ENCODE measurements at places on chromosomes 12 and 14.

GRCh38 chr12:120489018-120489417, 6.9 kb upstream of the DYNLL1 start:
- no peak for DNase-seq

DNA sequence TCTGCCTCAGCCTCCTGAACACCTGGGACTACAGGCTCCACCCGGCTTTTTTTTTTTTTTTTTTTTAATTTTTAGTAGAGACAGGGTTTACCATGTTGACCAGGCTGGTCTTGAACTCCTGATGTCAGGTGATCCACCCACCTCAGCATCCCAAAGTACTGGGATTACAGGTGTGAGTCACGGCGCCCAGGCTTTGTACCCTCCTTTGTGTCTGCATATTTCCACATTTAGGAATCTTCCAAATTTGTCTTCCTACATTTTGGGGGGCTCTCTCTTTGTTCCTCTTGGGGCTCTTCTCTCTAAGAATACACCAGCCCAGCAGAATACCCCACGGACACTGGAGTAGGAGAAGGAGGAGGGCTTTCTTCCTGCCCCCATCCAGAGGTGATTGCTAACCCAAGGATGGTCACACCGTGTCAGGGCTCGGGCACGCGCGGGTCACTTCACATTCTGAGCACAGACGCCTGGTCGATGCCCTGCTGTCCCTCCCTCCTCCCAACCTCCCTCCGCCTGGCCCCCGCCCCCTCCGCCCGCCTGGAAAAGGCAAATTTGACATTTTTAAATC, 2.1 kb upstream of the DNAJC22 start:
- DNase-seq = no peak

GRCh38 chr12:93819050-93819491, 141.9 kb downstream of the CRADD start:
- no peak for DNase-seq

GRCh38 chr14:101501858-101502615, 59.3 kb upstream of the DIO3 start:
- DNase-seq = no peak

- DNase-seq = no peak
Measured at GRCh38 chr14:22319526-22320361, 269.3 kb downstream of the DAD1 start.

GRCh38 chr14:50501642-50502041, 30.7 kb downstream of the MAP4K5 start:
- no peak for DNase-seq

DNA sequence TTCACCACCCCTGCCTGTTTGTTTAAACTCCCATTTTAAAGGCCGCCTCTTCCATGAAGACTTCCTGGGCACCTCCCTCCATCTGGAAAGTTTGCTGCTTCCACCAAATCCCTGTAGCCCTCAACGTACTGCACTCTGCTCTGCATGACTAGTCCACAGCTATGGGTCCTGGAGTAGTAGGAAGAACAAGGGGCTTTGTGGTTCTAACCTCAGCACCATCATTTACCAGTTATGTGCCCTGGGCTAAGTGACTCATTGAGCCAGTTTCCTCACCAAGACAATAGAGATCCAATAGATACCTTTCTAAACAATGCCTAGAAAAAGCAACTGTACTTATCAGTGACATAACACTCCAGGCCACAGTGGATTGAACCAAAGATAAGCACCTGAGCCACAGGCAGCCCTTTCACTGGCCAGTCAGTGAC, 8.5 kb upstream of the LTBP2 start:
- DNase-seq = no peak

GRCh38 chr12:52235001-52235764, 2.1 kb downstream of the KRT7 start:
- DNase-seq = no peak

- DNase-seq = no peak
Measured at GRCh38 chr14:58659846-58660245, 22.1 kb downstream of the DACT1 start.

DNA sequence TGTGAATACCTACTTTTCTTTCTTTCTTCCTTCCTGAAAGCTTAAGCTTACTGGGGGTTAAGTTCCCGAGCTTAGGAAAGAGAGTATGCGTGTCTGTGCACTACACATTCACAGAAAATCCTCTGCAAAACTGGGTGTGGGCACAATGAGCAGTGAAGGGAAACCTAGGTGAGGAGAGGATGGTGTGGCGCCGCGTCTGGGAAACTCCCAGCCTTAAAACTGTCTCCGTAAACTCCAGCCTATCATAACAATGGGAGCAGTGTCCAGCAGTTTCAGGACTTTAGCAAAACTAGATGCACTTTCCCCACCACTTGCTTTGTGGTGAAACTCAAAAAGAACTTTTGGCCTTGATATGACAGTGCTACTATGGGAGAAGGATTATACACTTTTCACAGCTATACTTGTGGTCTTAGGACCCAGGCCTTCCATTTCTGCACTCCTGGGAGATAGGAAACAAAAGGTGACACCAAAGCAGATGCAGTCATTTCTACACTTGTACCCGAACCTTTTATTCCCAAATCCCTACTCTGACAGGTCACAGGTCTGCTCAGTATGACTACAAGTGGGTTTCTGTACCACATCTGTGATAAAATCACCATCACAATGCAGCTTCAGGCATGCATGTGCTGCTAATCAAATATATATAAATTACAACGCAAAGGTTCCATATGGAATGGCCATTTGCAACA, 10.4 kb downstream of the AKAP5 start:
- DNase-seq = no peak

GRCh38 chr14:68684466-68685418, 108.1 kb downstream of the ZFP36L1 start:
- no peak for DNase-seq

DNA sequence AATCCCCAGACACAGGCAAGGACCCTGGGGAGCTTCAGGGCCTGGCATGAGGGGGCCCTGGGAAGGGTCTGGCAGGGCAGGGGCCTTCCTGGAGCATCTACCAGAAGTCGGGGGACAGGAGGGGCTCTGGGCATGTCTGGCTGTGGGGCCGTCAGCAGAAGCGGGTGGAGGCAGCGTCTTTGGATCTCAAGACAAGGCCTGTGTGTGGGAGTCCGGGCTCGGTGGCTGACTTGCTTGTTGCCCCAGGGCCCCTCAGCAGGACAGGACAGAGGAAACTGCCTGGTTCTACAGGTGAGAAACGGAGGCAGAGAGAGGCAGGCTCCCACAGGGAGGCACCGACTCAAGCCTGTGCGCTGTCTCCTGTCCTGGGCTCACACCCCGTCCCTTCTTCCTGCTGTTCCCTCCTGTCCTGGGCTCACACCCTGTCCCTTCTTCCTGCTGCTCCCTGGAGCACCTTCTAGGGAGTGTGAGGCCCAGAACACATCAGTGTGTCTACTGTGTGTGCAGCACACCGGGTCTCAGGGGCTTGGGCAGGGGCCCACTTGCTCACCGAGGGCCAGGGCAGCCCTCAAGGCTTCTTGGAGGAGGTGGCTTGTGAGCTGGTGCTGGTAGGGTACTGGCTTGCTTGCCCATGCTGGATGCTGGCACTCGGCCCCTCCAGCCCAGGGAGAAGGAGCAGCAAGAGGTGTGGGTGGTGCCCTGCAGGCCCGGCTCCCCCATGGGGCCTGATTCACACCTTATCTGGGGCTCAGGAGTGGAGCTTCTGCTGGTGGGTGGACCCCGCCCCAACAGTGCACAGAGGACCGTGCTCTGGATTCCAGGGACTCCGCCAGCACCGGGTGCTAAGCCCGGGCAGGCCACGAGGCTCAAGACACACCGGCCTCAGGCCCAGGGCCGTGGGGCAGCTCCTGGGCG, 14.9 kb downstream of the ASPG start:
- DNase-seq = no peak

DNA sequence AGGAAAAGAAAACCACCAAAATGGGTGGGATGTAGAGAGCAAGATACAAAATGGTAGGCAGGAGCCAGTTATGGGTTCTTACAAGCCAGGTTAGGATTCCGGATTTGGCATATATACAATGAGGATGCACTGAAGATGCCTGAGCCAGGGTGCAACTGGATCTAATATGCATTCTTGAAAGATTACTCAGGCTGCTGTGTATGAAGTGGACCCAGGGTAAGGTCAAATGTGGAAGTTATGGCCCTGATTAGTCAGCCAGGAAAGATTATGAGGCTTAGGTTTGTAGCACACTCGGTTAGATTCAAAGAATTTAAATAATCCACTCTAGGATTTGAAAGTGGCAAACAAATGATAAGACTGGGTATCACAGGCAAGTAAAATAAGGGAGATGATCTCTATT, 1750.7 kb upstream of the FLRT2 start:
- DNase-seq = no peak

DNA sequence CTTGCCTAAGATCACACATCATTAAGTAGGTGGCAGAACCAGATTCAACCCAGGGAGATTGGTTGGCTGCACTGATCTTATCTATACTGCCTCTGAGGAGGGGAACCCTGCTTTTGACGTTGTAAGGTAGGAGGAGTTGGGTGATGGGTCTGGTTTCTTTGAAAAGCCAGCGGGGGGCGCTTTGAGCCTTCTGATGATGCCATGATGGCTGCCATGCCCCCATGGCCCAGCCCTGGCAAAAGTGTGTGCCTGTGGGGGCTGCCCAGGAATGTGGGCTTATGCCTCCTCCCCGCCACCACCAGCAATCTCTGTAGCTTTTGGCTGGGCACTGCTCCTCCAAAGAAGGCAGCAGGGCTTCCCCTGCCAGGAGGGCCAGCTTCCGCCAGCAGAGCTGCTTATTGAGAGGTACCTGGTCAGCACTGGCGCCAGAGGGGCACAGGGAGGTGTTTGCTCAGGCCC, 224.3 kb downstream of the SLC41A2 start:
- no peak for DNase-seq

DNA sequence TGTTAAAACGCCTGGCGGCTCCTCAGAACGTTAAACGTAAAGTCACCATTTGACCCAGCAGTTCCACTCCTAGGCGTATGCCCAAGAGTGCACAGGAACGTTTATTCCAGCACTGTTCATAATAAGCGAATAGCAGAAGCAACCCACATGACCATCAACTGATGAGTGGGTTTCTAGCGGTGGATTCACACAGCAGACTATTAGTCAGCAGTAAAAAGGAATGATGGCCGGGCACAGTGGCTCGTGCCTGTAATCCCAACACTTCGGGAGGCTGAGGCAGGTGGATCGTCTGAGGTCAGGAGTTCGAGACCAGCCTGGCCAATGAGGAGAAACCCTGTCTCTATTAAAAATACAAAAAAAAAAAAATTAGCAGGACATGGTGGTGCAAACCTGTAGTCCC, 22.4 kb upstream of the FBRSL1 start:
- no peak for DNase-seq

DNA sequence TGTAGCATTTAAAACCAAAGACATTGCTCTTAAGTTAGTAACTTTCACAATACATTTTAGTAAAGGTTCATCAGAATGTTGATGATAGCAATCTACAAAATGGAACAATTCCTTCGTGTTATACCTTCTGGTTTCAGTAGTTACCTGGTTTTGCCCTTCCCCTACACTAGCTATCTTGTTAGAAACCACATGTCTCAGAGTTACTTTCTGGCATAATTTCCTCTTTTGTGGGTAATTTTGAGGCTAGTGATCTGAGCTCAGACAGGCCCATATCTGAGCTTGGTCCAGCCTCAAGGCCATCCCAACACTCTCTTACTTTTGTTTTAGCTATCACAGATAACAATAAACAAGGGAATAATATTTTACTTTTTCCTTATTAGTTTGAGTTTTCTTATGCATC, 196.9 kb downstream of the KITLG start:
- no peak for DNase-seq

- no peak for DNase-seq
Measured at GRCh38 chr12:11408096-11408495, 12.7 kb upstream of the PRB2 start.

- DNase-seq = no peak
Measured at GRCh38 chr14:101889898-101890297, 74.5 kb upstream of the DYNC1H1 start.

GRCh38 chr12:124898200-124898922, 16.1 kb downstream of the UBC start:
- DNase-seq = no peak

DNA sequence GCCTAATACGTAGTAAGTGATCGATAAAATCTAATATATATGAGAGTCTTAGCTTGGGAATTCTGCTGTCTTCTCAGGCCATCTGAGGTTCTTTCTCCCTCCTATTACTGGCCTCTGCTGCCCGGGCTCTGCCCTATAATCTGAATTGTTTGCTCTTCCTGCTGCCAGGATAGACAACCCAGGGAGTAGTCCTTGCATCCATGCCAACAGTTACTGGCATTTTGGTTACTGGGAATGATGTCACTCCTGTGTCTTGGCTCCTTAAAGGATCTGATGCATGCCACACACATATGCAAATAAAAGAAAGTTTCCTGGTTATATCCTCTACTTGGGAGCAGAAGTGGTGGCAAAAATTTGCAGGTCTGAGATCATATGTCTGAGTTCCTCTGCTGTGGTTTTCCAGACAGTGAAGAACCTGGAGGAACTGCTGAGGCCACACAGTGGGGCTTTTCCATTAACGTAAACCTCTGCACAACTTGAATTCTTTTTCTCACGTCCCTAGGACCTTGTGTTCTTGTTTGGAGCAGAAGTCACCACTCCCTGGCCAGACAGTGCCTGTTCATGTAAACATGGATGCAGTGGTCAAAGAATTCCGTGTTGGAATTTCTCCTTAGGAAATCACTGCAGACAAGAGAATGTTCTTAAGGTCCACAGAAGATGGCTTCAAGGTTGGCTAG, 320.6 kb upstream of the TBX3 start:
- DNase-seq = no peak

DNA sequence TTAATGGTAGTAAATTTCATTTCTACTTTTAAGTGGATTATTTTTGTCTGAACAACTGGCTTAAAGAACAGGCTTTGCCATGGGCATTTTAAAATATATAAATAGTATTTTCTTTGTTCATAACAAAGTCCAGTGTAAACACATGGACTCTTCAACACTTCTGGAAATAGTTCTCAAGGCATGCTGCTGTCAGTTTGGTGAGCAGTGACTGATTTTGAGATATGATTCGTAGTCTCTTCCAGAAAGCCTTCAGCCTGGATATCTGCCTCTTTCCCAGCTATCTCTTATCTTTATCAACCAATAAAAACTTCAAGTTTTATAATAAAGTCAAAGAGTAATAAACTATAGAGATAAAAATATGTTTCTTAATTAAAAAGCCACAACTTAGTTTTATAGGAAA, 110.7 kb downstream of the NAV3 start:
- DNase-seq = no peak

- no peak for DNase-seq
Measured at GRCh38 chr14:72443991-72444441, 449.9 kb downstream of the DPF3 start.

Data from cortex of kidney (tissue), 1 donor.